NCI-H774 (cell line): ENCODE measurements at places on chromosomes 12 and 14.

DNA sequence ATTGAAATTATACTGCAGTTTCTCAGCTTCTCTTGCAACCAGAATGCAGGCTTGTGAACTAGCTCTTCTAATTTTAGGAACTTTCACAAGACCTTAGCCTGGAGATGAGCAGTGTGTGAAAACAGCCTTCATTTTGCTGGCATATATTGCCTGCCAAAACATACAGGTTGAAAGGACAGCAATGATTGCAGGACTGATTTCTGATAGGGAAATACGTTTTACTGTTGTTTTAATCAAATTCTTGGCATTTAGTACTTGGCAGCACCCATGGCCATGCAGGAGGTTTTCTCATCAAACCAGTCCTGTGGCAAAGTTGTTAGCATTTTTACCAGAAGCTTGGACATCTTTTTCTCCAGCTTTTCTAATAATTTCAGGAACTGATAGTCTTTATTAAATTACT lies 91.9 kb upstream of the MUCL1 start:
- DNase-seq = no peak

GRCh38 chr14:50964683-50965390 lies 20.6 kb upstream of the PYGL start:
- DNase-seq = no peak

DNA sequence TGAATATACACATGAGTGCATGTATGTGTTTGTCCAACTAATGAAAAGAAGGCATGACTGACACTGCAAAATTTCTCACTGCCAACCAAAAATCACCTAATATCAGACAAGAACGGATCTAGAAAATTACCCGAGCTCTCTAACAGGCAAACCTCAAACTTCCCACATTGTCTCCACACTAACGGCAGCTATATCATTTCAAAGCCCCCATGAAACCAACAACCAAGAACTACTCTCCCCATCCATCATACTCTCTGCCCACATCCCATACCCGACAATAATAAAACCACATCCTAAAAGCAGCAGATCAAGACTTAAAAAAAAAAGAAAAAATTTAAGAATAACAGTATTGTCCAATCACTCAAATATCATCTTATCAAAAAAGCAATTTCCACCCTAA lies 227.1 kb downstream of the CEP128 start:
- no peak for DNase-seq

GRCh38 chr12:51324953-51325352 lies 979 bp upstream of the BIN2 start:
- no peak for DNase-seq

- DNase-seq = no peak
Measured at GRCh38 chr14:100545359-100545758, 41.9 kb downstream of the BEGAIN start.

DNA sequence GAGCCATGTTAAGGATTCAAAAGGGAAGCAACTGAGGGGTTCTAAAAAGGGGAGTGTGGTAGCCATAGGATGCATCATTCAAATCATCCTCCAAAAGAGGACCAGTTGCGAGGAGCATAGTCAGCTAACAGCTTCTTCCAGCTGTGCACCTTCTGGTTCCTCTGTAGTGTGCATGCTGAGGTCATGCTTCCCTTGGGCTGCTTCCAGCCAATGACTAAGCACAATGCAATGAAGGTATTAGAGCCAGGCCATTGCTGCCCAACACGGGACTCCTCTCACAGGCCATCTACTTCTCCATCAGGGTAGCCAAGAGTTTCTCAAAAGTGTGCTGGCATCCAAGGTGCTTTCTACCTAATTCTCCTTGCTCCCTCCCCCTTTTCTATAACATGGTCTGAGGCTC lies 69.2 kb upstream of the ARID2 start:
- no peak for DNase-seq

- DNase-seq = no peak
Measured at GRCh38 chr12:80314741-80315140, 129.3 kb upstream of the PTPRQ start.

GRCh38 chr12:77724367-77724957 lies 106.2 kb upstream of the NAV3 start:
- peak; percentile 66 for DNase-seq

DNA sequence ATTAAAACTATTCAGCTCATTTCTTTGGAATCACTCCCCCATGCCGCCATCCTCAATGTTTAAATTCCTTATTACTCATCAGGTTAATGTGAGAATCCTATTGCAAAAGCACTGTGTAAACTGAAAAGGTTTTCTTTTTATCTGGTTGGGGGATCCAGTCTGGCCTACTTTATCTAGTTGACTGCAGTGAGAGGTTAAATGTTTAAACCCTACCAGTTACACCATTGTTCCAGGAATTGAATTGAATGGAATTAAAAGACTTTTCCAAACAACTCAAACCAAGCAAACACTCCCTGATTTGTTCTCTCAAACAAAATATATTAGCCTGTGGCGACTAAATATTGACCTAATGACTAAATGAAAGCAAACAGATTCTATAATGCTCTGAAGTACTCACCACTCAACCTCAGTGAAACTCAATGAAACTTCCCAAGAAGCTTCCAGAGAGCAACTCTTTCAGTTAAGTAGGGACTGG lies 100.5 kb downstream of the VEZT start:
- peak; percentile 89 for DNase-seq

DNA sequence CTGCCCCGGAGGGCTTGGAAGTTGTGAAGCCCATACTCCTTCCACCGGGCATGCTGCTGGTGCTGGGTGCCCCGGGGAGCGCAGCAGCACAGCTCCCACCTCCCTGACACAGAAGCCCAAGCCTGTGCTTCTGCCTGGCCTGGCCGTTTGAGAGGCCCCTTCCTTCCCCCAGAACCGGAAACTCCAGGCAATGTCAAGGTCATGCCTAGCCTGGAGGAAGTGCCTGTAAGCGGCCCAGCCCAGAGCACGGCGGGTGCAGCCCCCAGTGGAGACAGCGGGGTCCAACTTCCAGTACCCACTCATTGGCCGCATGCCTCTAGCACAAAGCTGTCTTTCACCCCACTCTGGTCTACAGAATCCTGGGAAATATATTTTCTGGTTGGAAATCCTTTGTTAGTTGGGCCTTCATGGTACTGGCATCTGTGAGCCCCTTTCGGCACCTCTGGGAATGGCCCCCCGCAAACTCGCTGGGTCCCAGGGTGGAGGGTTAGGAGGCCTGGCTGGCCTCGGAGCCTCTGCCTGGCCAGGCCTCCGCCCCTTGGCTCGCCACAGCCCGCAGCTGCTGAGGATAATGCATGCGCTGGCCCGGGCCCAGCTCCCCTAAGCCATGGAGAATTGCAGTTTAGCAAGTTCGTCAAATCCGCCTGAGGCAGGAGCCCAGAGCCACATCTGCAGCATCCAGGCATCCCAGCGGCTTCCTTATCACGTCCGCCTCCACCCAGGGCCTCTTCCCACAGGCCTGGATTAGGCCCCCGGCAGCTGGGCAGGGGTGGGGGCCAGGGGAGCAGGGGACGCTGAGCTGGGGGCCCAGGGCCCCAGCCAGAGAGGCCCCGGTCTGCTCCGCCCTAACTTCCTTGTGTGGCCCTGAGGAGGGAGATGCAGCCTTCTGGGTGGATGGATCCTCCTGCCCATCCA lies 48.9 kb upstream of the DLK1 start:
- no peak for DNase-seq

DNA sequence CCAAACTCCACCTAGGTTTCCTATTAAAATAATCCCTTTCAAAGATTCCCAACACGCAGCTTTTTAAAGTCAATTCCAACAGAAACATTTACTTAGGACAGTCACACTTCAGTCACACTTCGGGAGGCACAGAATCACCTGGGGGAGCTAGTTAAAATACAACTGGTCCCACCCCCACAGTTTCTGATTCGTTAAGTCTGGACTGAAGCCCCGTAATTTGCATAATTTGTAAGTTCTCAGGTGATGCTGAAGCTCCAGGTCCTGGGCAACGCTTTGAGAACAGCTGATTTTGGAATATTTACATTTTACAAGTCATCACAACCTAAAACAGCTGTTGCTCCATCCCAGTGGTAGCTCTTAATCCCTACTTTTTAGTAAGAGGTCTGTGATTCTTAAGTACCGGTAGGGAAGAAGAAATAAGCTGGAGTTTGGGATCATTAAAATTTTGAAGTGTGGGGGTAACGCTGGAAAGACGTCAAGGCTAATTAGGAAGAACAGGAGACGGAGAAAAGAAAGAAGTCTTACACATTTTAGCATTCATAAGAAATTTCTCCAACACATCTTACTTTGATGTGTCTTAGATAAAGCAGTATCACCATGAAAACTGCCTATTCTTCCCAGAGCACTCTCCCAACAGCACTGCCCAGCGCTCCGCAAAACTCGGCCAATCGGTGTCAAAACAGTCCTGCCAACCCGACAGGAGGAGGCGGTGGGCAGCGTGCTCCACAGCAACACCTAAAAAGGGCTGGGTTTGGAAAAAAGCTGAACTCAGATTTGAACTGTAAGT lies 1.1 kb downstream of the IPO8 start:
- peak; percentile 34 for DNase-seq

- no peak for DNase-seq
Measured at GRCh38 chr14:34833549-34834523, 41.3 kb downstream of the BAZ1A start.

DNA sequence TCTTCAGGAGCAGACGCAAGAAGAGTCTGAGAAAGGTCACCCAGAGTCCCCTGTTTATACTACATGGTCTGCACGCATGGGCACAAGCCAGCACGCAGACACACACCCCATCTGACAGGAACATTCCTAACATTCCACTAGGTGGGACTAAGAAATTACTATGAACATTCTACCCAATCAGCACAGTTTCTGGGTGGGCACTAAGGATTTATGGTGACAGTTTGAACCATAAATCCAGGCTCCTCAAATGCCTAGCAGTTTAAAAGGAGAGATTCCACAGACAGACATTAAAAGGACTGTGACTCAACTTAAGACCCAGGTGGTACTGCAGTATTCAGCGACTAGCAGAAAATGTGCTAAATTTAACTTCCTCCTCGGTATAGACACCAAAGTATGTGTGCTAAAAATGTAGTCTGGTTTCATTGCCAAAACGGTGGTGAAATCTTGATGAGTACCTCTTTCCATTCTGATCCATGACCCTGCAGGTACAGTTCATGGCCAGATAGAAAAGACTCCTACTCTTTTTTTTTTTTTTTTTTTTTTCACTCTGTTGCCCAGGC lies 16.2 kb downstream of the ABHD4 start:
- DNase-seq = no peak

DNA sequence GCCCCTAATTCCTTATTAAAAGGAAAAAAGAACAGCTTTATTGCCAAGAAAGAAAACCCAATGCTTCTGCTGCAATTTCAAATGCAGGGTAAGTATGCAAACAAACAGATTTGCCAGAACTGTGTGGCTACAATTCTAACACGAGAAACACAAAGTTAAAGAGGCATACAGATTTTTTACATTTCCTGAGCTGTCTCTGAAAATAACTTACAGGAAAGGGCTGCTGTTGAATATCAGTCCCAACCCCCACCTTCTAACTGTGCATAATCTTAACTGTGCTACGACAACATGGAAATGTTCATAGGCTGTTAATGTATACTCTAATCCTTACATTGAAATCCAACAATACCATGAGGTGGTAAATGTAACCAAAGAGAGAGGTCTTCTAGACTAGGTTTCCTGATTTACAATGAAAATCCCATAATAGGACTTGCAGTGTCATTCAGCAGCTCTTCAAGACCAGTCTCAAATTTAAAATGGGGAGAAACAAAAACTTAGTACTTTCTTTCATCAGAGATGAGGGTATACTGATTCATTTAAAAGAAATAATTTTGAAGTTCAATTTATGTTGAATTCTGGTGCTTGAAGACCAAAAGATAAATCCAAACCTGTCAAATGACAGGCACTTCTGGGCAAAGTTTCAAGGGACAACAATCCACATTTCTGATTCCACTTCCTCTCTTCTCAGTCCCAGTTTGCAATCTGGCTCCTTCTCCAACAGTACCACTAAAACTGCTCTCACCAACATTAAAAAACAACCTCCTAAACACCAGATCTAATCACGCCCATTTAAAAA lies 14.4 kb downstream of the FGD6 start:
- no peak for DNase-seq

- no peak for DNase-seq
Measured at GRCh38 chr14:83712418-83713129, 1817.4 kb upstream of the FLRT2 start.

GRCh38 chr12:93599192-93599591 lies 26.7 kb downstream of the SOCS2 start:
- DNase-seq = no peak

DNA sequence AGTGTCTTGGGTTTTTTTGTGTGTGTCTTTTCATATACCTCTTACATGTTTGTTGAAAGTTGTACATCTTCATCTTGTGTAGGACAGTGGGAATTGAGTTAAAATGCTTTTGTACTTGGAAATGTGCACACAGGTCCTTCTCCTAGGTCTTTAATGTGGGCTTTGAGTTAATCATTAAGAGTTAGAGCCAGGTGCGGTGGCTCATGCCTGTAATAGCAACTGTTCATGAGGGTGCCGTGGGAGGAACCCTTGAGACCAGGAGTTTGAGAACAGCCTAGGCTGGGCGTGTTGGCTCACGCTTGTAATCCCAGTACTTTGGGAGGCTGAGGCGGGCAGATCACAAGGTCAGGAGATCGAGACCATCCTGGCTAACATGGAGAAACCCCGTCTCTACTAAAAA lies 13.9 kb downstream of the CLECL1 start:
- DNase-seq = no peak

GRCh38 chr12:117972301-117972700 lies 3.5 kb upstream of the KSR2 start:
- no peak for DNase-seq

- no peak for DNase-seq
Measured at GRCh38 chr14:100906420-100906819, 2.9 kb upstream of the RTL1 start.

DNA sequence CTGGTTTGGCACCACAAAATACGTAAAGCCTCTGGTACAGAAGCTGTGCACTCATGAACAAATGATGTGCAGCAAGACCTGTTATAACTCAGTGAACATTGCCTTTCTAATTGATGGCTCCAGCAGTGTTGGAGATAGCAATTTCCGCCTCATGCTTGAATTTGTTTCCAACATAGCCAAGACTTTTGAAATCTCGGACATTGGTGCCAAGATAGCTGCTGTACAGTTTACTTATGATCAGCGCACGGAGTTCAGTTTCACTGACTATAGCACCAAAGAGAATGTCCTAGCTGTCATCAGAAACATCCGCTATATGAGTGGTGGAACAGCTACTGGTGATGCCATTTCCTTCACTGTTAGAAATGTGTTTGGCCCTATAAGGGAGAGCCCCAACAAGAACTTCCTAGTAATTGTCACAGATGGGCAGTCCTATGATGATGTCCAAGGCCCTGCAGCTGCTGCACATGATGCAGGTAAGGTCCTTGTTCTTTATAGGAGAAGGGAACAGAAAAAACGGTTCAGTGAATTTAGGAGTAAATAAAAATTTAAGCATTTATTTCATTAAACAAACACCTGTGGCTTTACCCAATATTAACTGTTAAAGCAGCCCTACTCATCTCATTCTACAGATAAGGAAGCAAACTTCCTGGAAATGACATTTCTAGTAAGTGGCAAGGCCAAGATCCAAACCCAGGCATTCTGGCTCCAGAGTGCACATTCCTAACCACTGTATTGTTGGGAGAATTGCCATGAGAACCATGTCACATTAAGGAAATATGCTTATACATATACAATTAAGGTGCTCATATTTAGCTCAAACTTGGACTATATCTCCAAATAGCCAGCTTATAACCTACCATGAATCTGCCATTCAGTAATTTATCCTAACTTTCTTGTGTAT lies 11.7 kb downstream of the COCH start:
- DNase-seq = no peak
